Stimulated activated CD4-positive, alpha-beta T cell treated with anti-CD3 and anti-CD28 coated beads, Interleukin-2, amount 100 ng/mL, for 4 hours (primary cell): ENCODE measurements at places on chromosomes 12 and 14.

GRCh38 chr12:38956337-38956736 lies 50.9 kb upstream of the CPNE8 start:
- DNase-seq = no peak

DNA sequence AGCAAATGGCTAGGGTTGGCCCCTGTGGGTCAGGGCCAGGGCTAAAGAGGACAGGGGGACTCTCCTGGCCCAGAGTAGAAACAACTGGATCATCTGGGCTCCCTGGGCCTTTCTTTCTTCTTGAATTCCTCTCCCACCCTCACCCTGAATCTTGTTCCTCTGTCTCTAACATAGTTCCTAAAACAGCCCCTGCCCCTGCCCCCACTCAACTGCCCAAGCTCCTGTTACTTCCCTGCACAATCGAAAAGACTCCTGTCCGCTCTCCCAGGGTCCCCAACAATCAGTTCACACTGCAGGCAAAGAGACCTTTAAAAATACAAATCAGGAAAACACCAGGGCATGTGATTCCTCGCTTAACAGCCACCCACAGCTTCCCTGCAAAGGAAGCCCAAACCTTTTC lies 18.0 kb upstream of the ANKRD33 start:
- no peak for DNase-seq

DNA sequence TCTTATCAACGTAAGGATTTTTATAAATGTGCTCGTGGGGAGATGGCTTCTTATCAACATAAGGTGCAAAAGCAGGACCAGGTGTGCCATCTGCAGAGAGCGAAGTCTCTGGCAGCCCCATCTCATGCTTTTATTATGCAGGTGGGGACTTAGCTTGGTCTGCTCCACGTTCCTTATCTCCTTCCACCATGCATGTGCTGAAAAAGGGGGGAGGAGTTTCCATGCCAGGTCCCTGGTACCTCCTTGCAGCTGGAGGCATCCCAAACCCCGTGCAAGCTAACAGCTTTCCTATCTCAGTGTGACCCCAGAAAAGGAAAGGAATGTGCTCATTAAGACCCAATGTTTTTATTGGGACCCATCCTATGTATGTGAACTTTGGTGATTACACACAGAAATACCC lies 608.5 kb downstream of the TMEM121 start:
- DNase-seq = no peak

DNA sequence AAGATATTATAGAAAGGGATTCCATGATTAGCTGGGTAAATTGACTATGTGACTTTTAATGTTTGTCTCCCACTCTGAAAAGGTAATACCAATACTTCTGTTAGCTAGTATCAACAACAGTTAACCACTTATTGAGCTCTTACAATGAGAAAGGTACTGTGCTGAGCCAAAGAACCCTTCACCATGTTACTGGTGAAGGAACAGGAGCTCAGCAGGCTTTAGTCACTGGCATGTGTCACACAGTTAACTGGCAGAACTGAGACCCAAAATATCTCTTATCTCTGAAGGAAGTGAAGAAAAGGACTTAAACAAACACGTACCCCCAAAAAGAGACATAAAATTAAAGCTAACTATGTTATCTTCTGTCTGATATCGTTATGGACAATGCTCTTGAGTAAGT lies 170.6 kb downstream of the MED13L start:
- no peak for DNase-seq

DNA sequence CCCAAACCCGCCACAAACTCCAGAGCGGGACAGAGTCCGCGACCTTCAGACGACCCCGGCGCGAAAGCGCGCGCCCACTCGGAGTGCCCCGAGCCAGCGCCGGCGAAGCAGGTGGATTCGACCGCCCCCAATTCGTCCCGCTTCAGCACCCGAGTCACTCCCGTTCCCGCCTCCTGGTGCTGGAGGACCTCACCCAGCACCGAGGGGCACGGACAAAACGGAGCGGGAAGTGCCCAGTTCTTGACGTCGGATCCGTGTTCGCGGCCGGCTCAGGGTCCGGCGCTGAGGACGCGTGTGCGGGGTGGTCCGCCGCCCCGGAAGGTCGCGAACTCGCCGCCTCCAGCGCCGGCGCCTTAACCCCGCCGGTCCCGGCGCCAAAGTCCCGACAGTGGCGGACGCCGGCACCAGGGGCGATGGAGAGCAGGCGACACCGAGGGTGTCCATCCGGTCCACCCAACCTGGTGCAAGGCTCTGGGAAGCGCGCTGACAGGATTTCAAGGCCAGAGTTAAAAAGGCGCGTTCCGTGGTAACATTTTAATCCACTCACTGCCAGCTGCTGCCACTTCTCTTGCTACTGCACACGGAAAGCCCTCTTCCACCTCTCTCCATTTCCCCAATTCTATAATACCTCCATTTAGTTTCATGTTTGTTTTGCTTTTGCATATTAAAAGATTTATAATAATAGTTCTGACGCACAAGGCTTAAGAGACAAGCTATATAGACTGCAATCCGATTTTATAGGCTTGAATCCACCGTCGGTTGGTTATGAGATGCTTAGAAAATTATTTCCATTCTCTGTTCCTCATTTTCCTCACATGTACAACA lies 240.0 kb upstream of the CPNE8 start:
- no peak for DNase-seq

GRCh38 chr14:50366115-50366514 lies 30.6 kb downstream of the CDKL1 start:
- DNase-seq = no peak

GRCh38 chr14:59199205-59199604 lies 10.7 kb downstream of the DAAM1 start:
- no peak for DNase-seq

- DNase-seq = peak; percentile 63
Measured at GRCh38 chr14:50520947-50521815, 11.2 kb downstream of the MAP4K5 start.

GRCh38 chr12:30835216-30835615 lies 80.5 kb upstream of the CAPRIN2 start:
- DNase-seq = no peak

DNA sequence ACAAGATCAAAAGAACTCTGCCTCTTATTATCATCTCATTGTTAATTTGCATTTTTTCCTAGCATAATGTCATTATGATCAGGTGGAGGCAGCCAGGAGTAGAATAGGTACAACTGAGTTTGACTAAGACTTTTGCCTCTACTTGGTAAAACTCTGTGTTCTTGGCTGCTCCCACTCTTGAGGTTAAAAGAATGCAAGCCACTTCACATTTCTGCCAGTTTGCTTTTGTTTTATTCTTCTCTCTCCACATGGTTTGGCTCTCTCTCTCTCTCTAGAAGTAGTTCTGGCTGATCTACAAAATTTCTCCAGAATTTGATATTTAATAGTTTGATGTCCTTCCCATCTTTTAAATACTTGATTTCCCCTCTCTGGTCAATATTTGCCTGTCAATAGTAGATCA lies 170.7 kb upstream of the E2F7 start:
- no peak for DNase-seq

DNA sequence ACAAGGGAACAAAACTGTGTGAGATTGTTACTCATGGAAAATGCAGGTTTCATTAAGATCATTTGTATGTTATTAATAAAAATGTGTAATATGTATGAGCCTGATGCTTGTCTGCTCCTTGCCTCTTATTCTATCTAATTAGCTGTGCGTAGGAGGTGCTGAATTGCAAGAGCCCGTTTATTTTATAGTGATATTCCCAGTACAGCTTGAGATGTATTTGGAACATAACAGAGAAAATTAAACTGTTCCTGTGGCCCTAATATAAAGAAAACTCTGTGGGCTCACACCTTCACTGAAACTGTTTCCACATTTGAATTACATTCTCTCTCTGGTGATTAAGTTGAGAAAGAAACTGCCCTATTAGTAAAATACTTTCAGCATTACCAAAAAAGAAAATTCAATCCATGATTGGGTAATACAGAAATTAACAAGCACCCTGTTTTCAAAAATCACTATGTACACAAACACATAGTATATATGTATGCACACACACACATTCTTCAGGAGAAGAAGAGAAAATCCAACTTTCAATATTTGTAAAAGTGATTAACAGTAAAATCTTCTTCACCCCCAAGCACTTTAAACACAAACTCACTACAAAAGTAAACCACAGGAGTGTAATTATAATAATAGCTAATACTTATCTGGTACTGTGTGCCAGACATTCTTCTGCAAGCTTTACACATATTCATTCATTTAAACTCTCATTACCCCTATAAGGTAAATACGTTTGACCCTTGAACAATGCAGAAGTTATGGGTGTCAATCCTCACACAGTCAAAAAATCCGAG lies 233.2 kb downstream of the PHLDA1 start:
- no peak for DNase-seq

- DNase-seq = no peak
Measured at GRCh38 chr14:36507847-36508417, 12.1 kb downstream of the NKX2-1 start.

- no peak for DNase-seq
Measured at GRCh38 chr14:51145246-51145645, 50.3 kb upstream of the TRIM9 start.

DNA sequence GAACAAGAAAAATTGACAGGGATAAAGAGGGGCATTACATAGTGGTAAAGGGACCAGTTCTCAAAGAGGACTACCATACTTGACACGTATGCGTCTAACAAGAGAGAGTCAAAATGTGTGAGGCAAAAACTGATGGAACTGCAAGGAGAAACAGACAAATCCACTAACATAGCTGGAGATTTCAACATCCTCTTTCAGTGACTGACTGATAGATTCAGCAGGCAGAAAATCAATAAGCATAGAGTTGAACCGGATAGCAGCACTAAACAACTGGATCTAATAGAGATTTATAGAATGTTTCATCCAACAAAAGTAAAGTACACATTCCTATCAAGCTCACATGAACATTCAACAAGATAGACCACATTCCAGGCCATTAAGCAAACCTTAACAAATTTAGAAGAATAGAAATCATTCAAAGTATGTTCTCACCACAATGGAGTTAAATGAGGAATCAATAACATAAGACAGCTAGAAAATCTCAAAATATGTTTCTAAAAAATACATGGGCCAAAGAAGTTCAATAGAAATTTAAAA lies 16.1 kb upstream of the CRACR2A start:
- no peak for DNase-seq
